ENCODE measurements at places on chromosomes 3 and 15. TPM values are rescaled to one million over a fixed set of nuclear protein-coding genes. Genes with fewer than 3 reads are reported as not detected.
A peak's percentile ranks its signal among the peaks of the same experiment; 100 is the strongest.

- H3K36me3 ChIP-seq, result no peaks in the 10 kb centered on the region
- peak; percentile 49 for DNase-seq
- peaks cover 5% of the 10 kb centered on the region for H3K27me3 ChIP-seq
- H3K4me3 ChIP-seq, result peak within 1 kb of the TSS; percentile 80
These were observed at the start of gene SNRK for GRCh38 chr3:43286115-43286840. Gene SNRK, plus strand, starts transcription at chr3:43286540. Its CDS starts 16,664 bp downstream, at chr3:43303204.

DNA sequence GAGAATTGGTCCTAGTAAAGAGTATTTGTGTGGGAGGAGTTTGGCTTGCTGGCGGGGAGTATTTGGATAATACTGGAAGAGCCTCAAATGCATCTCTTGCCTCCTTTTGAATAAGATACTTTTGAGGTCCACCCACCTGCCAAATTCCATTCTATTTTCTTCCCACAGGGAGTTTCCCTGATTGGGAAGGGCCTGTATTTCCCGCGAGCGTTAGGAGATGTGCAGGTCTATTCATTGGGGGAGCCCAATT lies 406 bp upstream of the RASA2 start:
- H3K27me3 ChIP-seq, result no peaks in the 10 kb centered on the region
- peak overlapping the region; percentile 73 for H3K27ac ChIP-seq
- H3K36me3 ChIP-seq, result no peaks in the 10 kb centered on the region
- peak; percentile 75 for DNase-seq

DNA sequence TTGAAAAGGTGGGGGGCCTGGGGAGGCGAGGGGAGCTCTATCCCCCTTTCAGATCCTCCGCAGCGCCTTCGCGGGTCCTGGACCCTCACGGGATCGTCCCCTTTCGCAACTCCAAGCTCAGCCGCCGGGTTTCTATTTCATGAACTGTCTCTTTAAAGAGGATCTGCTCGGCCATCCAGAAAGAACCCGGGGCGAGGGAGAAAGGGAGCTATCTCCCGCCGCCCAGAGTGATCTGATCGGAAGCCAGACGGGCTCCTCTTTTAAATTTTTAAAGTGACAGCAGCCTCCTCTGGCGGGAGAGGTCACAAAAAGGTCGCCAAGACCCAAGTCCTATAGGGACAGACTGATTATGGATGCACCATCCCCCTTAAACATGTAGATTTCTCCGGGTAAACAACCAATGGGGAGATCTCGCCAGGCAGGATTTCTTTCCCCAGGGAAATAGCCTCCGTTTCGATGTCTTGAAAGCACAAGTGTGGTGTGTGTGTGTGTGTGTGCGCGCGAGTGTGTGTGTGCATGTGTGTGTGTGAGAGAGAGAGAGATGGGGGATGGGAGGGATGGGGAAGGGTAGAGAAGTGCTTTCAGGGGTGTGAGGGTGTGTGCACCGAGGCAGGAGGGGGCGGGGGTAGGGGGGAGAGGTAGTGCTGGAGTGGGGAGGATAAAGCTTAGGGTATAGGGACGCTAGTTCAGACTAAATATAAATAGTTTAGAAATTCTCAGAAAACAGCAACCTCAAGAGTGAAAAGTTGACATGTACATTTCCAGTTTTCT lies 516.1 kb downstream of the MECOM start:
- H3K4me3 ChIP-seq, result peak overlapping the region; percentile 95
- H3K4me1 ChIP-seq, result peaks cover 13% of the 10 kb centered on the region
- H3K36me3 ChIP-seq, result peaks cover 6% of the 10 kb centered on the region
- H3K27me3 ChIP-seq, result no peaks in the 10 kb centered on the region
- peak overlapping the region; percentile 87 for H3K27ac ChIP-seq
- peak; percentile 75 for DNase-seq

DNA sequence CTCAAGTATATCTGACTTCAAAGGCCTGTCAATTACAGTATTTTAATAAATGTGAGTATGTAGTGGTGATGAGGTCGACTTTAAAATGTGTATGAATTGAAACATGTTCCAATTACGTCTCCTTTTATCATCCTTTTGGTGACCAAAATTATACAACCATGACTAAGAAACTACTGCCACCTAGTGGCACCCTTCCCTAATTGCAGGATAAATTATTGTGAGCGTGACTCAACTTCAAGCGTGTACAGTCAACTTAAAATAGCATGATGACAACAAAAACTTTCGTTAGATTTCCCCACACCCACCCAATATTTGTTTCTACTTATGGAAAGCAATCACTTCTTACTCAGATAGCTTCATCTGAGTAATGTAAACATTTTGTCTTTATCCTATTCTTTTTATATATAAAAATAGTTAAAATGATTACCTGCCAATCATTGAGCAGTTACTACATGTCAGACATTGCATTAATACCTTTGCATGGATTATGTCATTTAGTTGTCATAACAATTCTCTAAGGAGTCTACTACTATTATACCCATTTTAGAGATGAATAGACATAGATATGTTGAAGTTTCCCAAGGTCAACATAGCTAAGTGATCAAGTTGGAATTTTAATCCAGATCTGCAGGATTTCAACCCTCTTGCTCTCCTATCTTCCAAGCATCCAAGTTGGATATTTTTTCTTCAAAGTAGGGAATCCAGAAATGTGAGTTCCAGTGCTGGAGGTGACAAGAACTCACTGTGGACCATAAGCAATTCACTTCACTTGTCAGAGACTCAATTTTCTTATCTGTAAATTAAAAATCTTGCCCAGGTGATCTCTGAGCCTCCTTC lies 106.0 kb downstream of the MEX3B start:
- H3K27ac ChIP-seq, result peak overlapping the region; percentile 12
- DNase-seq, result peak; percentile 16
- no peak overlapping the region for H3K4me3 ChIP-seq
- peaks cover 5% of the 10 kb centered on the region for H3K4me1 ChIP-seq

GRCh38 chr3:25181096-25181495 lies 247.0 kb upstream of the RARB start:
- H3K36me3 ChIP-seq, result no peaks in the 10 kb centered on the region
- H3K4me1 ChIP-seq, result no peaks in the 10 kb centered on the region
- H3K4me3 ChIP-seq, result no peak overlapping the region
- no peak overlapping the region for H3K27ac ChIP-seq
- H3K27me3 ChIP-seq, result no peaks in the 10 kb centered on the region

DNA sequence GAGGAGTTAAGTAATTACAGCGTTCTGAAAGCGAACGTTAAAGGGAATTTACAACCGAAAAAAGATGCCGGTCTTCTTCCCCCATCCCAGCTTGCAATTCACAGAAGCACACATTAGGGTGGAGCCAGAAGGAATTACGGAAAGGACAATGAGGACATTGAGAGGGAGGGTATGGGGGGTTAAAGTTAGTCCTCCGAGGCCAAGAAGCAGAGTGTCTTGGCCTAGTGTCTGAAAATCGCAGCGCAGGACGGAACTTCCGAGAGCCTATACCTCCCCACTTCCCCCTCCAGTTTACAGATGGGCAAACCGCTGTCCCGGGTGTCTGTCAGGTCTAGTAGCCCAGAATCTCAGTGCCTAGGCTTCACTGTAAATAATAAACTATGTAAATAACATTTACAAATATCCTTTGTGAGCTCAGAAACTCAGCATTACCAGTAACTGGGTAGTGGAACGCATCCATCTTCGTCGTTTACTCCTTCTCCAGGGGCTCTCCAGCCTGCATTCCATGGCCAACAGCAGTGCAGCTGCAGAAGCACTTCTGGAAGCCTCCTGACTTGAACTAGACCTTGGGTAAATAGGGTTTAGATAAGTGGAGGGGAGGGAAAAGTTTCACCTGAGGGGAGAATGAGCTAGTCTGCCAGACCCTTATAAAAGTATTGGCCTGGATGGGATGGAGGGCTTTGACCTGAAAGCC lies 922 bp downstream of the ADPRH start:
- H3K4me3 ChIP-seq, result peak overlapping the region; percentile 67
- H3K4me1 ChIP-seq, result no peaks in the 10 kb centered on the region
- no peaks in the 10 kb centered on the region for H3K36me3 ChIP-seq

- peaks cover 13% of the 10 kb centered on the region for H3K4me1 ChIP-seq
- no peak overlapping the region for H3K27ac ChIP-seq
- H3K4me3 ChIP-seq, result no peak overlapping the region
- H3K27me3 ChIP-seq, result no peaks in the 10 kb centered on the region
- no peaks in the 10 kb centered on the region for H3K36me3 ChIP-seq
These were observed 55.7 kb downstream of the B3GNT5 start for GRCh38 chr3:183308751-183309150.

GRCh38 chr3:6679510-6679909 lies 181.4 kb upstream of the GRM7 start:
- no peaks in the 10 kb centered on the region for H3K36me3 ChIP-seq
- no peak for DNase-seq
- H3K4me3 ChIP-seq, result no peak overlapping the region
- no peaks in the 10 kb centered on the region for H3K27me3 ChIP-seq
- no peak overlapping the region for H3K27ac ChIP-seq

GRCh38 chr15:26689462-26689861 lies 83.4 kb downstream of the GABRB3 start:
- no peaks in the 10 kb centered on the region for H3K4me1 ChIP-seq
- H3K27me3 ChIP-seq, result no peaks in the 10 kb centered on the region
- H3K4me3 ChIP-seq, result no peak overlapping the region
- DNase-seq, result no peak
- H3K27ac ChIP-seq, result no peak overlapping the region
- no peaks in the 10 kb centered on the region for H3K36me3 ChIP-seq

DNA sequence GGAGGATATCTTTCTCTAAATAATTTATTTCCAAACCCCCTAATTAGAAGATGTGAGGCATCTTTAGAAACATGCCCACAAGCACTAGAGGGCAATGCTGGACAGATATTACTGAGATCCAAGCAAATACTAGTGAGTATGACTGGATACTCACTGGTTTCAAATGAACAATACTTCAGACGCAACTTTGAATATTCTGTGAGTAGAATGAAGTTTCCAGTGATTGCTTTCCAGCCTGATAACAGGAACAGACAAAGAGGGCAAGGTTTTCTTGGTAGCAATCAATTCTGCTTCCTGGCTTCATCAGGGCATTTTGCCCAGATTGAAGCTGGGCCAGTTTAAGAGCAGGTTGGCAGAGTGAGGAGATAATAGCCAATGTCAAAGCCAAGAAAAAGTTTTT lies 442.6 kb upstream of the PDZRN3 start:
- no peak overlapping the region for H3K27ac ChIP-seq
- no peaks in the 10 kb centered on the region for H3K27me3 ChIP-seq
- H3K4me1 ChIP-seq, result no peaks in the 10 kb centered on the region
- no peaks in the 10 kb centered on the region for H3K36me3 ChIP-seq

DNA sequence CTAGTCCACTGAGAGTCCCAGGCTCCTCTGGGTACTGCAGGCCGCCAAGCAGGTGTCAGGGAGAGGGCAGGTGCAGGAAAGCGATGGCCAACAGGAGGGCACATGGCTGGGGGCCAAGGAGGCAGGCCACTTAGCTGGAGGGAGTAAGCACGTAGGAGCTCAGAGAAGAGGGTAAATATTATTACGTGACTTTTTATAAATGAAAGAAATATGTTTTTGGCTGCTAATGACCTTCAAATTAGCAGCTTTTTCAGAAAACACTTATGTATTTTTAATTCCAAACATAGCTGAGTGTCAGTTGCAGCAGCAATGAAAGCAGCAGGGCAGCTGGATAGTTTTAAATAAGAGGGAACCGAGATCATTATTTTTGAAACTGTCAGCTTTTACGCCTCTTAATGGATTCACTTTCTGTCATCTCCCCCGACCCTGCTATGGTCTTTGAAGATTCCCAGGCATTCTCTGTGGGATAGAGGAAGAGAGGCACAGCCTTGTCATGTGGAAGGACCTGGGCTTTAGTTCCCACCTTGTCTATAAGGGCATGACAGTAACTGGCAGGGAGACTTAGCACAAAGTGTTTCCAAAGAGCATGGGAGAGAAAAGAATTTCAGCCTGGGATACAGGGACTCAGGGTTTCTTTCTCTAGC lies 477.1 kb downstream of the EPHB1 start:
- no peak overlapping the region for H3K27ac ChIP-seq
- no peak overlapping the region for H3K4me3 ChIP-seq
- H3K4me1 ChIP-seq, result no peaks in the 10 kb centered on the region
- no peaks in the 10 kb centered on the region for H3K27me3 ChIP-seq
- H3K36me3 ChIP-seq, result no peaks in the 10 kb centered on the region

DNA sequence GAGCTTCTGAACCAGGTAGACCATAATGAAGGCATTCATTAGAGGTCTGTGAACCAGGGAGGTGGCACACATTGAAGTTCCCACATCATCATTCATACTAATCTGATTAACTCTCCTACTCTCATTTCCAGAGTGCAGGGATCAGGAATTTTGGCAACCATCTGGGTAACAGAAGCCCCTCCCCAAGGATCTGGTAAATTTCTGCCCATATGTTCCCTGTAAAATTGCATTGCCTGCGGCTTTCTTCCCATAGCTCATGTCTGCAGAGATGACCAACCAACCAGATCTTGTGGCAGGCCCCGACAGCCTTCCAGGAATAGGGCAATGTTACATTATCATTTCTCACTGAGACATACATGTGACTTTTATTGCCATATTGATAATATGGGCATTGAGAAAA lies 111.4 kb upstream of the CHL1 start:
- H3K27ac ChIP-seq, result no peak overlapping the region
- DNase-seq, result no peak
- H3K4me3 ChIP-seq, result no peak overlapping the region
- no peaks in the 10 kb centered on the region for H3K4me1 ChIP-seq
- H3K36me3 ChIP-seq, result no peaks in the 10 kb centered on the region

DNA sequence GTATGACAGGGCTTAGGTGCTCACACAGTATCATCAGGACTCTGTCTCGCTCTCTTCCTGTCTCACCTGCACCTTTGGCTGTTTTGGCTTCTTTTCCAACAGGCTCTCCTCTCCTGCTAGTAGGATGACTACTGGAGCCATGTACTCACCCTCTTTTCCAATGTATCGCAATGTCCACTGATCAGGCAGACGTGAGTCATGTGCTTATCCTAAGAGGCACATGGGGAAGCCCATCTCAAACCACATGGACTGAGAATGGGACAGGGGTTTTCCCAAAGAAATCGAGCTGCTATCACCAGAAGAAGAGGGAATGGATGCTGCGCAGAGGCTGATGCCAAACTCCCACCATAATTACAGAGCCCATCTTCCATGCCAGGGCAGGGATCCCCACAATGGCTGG lies 180.6 kb downstream of the IL5RA start:
- no peak overlapping the region for H3K4me3 ChIP-seq
- no peaks in the 10 kb centered on the region for H3K36me3 ChIP-seq
- no peak for DNase-seq
- H3K4me1 ChIP-seq, result no peaks in the 10 kb centered on the region
- no peak overlapping the region for H3K27ac ChIP-seq

DNA sequence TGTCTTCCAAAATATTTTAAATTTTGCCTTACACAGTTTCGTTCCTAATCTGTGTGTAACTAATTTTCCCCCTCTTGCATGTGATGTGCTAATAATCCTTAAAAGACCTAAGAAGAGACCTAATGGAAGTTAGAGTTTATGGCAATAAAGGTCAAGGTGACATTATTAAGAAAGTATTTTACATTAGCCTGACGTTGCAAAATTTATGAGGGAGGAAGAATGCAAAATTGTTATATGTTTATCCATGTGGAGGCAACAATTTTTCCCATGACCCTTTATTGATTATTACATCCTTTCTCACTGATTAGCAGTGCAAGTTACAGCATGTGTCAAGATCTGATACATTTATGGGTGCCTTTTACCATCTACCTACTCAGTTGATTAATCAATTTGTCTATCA lies 373.8 kb upstream of the ROBO1 start:
- no peak overlapping the region for H3K27ac ChIP-seq
- no peak for DNase-seq
- no peak overlapping the region for H3K4me3 ChIP-seq
- no peaks in the 10 kb centered on the region for H3K36me3 ChIP-seq
- H3K4me1 ChIP-seq, result no peaks in the 10 kb centered on the region

Gene NKTR
- 58.9 TPM for total RNA-seq

Gene CSPG4
- total RNA-seq, result 26.9 TPM

Gene NCKIPSD
- total RNA-seq, result 18.3 TPM

Gene LIPH
- 6.4 TPM for total RNA-seq

Gene ECT2
- 16.4 TPM for total RNA-seq

Gene ARRDC4
- total RNA-seq, result 42.4 TPM

Gene BFSP2
- not detected for total RNA-seq

Gene GOLGA6L9
- 5.2 TPM for total RNA-seq

Gene IL20RB
- 22.0 TPM for total RNA-seq

Gene VIPR1
- total RNA-seq, result not detected
